ENCODE measurements at places on chromosomes 12 and 14. TPM values are rescaled to one million over a fixed set of nuclear protein-coding genes. Genes with fewer than 3 reads are reported as not detected.

- no peak for DNase-seq
Observed at GRCh38 chr12:105041186-105041585, 43.1 kb downstream of the ALDH1L2 start.

- DNase-seq, result peak; percentile 18
Observed at GRCh38 chr12:108253540-108253939, 85.6 kb downstream of the CMKLR1 start.

GRCh38 chr12:119775246-119775895 is 101.7 kb downstream of the CIT start:
- DNase-seq, result no peak

The OVCH1 gene
- not detected for polyA plus RNA-seq

DNA sequence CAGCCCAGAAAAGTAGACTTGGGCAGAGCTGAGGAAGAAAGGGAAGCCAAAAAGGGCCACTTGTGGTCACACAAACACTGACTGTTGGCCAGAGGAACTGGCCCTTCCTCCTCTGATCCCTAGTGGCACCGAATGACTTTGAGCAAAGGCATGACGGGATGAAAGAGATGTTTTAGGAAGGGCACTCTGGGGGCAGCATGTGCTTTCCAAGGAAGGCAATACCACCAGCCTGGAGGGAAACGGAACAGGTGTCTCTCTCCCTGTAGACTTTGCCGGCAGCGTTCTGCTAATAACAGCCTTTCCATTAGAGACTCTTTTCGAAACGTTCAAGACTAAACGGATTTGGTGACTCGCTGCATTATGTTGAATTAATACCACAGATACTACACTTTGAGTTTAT is 12.3 kb upstream of the FBXO21 start:
- no peak for DNase-seq

GRCh38 chr14:69313176-69313575 is 53.2 kb downstream of the GALNT16 start:
- no peak for DNase-seq

DNA sequence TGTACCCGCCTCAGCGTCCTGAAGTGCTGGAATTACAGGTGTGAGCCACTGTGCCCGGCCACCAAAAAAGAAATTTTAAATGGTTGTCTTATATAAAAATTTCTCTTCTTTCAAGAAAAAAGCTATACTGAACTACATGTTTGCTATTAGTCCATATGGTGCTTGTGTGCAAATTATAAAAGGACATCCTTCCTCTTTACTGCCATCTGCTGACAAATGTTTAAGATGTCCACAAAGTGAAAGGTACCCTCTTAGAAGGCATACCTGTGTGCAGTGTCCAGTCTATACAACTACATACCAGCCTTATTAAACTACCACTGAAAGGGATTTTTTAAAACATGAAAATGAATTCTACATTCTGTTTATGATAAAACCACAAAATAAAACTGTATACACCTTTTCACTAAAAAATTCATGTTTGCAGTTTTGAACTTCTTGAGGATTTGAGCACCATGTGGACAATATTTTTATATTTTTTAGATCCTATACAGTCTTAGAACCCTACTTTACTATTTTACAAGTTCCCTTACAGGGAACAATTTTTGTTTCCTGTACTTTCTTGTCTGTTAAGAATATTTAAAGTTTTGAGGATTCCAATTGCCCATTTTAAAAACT is 32.8 kb upstream of the TOMM20L start:
- DNase-seq, result no peak

- no peak for DNase-seq
Observed at GRCh38 chr14:69543341-69544115, 31.1 kb downstream of the CCDC177 start.

DNA sequence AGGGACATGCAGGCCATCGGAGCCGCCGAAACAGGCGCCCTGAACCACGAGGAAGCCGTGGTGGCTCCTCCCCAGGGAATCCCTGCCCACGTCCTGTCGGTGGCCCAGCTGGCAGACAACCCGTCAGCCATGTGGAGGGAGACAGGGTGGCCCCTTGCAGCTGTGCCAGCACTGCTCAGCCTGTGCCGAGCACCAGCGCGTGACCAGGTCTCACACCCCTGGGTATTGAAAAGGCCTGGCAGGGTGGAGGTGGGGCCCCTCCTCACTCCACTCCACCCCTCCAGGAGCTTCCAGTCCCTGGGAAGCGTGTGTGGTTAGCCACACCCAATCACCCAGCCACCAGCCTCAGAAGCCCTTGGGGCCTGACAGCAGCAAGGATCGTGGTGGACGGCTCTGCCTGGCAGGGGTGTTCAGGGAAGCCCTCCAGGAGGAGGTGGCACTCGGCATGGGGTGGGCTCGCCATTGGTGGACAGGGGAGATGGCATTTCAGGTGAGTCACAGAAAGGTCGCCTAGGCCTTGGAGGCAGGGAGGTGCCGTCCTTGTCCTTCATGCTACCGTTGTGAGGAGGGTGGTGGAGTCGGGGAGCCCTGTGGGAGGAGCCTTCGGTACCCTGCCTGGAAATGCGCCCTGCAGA is 12.3 kb upstream of the DLK1 start:
- no peak for DNase-seq

- no peak for DNase-seq
Observed at GRCh38 chr14:100304825-100305323, 1.4 kb downstream of the SLC25A29 start.

DNA sequence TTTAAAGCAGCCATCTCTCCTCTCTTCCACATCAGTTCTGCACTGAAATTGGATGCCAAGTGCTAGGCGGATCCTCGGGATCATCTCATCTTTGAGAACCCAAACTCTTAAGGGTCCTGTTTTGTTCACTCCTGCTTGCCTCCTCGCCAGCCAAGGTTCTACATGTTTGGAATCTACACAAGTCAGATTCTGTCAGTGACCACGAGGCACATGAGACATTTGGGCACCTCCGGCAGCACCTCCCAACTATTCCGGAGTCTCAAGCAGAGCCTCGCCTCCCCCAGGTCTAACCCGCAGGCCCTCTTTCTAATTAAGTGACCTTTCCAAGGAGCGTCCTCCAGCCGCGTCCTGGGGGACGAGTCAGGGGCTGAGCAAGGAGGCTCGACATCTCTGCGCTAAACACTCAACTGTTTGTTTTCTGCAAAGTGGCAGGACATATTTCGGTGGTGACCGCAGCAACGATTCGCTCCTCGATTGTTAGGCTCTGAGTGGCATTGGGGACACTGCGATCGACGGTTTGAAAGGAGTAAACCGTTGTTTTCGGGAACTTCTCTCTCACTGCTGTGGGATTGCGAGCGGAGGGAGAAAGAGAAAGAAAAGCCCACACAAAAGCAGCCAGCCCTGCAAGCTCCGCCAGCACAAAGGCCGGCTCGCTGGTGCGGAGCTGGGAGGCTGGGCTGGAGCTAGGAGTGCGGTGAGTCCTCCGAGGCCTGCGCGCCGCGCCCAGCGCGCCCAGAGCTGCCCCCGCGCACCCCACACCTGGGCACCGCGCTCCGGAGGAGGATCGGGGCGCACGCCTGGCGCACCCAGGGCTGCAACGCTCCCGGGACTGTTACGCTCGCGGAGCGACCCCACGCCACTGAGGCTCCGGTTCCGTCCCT is 640 bp downstream of the ARMH4 start:
- no peak for DNase-seq

The TCL1B gene
- polyA plus RNA-seq, result not detected

- no peak for DNase-seq
Observed at GRCh38 chr12:106632797-106633450, 50.1 kb downstream of the RFX4 start.

DNA sequence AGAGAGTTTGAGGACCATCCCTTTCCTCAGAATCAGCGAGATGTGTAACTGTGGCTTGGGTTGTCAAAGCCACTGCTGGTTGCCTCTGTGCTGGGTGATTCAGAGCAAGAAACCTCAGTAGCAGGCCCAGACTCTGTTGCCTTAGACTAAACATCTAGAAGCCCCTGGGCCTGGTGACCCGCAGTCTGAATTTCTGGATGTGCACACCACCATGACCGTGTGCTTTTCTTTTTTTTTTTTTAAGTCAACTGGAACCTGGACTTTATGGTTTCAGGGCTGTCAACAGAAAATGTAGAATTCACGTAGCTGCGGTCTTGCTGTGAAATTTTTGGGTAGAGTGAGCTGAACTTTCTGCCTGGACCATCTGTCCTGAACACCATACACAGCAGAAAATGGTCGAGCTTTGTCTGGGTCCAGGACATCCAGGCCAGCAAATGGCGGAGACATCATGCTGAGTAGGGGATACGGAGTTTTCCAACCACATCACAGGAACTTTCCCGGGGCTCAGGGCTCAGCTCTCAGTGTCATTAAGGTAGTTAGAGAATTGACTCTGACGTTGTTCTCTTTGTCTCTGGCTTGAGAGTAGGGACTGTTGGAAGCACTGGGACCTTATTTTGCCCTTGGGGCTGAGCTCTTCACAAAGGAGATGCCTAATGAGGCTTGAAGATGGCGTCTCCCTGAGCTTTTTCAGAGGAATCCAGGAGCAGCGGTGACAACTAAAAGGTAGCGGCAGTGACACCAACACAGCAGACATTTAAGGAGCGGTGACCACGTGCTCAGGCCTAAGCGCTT is 23.0 kb upstream of the BATF start:
- no peak for DNase-seq

The LHX5 gene
- not detected for polyA plus RNA-seq

DNA sequence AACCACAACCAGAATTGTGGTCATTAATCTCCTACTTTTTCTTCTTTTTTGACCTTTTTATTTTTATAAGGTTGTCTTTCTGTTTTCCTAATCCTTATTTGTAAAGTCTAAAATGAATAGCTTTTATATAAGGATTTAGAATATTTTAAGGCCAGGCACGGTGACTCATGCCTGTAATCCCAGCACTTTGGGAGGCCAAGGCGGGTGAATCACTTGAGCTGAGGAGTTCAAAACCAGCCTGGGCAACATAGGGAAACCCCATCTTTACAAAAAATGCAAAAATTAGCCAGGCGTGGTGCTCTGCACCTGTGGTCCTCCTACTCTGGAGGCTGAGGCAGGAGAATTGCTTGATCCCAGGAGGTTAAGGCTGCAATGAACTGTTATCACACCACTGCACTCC is 55.1 kb downstream of the IFT81 start:
- DNase-seq, result no peak

- no peak for DNase-seq
Observed at GRCh38 chr12:39372929-39373328, 70.0 kb downstream of the KIF21A start.

The TPPP2 gene
- polyA plus RNA-seq, result 1.3 TPM

GRCh38 chr12:49086116-49086515 is 8.5 kb downstream of the DHH start:
- no peak for DNase-seq

The REM2 gene
- polyA plus RNA-seq, result 0.77 TPM

The BCL11B gene
- 0.13 TPM for polyA plus RNA-seq

The NDRG2 gene
- 209 TPM for polyA plus RNA-seq

GRCh38 chr12:116689979-116690744 is 47.7 kb downstream of the SPRING1 start:
- DNase-seq, result peak; percentile 80

GRCh38 chr12:90627180-90627896 is 327.6 kb downstream of the CCER1 start:
- DNase-seq, result no peak

DNA sequence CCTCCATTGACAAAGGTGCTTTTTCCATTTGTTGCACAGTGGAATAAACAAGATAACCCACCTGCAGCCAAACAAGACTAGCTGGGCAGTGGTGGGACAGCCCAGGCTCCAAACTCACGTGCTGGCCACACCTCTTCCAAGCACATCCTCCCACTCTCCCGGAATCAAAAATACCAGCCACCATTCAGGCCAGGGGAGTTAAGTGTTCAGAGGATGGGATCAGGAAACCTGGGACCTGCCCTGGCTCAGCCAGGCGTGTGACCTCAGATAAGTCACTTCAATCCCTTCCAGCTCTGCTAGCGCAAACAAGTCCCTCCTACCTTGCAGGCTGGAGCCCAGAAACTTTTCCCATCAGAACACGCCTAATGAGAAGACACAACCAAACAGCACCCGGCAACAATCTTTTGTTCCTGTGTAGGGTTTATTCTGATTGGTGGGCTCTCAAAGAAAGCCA is 43.3 kb downstream of the ACTN1 start:
- no peak for DNase-seq

DNA sequence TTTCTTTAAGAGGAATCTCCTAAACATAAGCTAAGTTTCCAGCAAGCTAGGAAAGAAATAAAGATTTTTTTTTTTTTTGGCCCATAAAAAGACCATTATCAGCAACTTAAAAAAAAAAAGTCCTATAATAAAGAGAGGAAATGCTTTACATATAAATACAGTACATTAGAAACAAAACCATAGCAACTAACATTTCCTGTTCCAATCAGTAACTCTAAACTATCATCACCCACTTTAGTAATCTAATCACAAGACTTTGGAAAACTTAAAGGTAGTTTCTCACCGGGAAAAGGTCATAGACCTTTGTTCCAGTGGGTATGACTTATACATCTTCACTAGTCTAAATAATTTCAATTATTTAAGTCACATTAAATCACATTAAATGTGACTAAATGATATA is 11.1 kb downstream of the SPTSSA start:
- no peak for DNase-seq

- DNase-seq, result no peak
Observed at GRCh38 chr12:20716037-20716436, 20.9 kb downstream of the SLCO1C1 start.

- peak; percentile 91 for DNase-seq
Observed at GRCh38 chr12:79690638-79691510, at the start of gene PAWR. Gene PAWR (minus strand): TSS chr12:79690964. CDS start chr12:79690244, 720 bp downstream.

DNA sequence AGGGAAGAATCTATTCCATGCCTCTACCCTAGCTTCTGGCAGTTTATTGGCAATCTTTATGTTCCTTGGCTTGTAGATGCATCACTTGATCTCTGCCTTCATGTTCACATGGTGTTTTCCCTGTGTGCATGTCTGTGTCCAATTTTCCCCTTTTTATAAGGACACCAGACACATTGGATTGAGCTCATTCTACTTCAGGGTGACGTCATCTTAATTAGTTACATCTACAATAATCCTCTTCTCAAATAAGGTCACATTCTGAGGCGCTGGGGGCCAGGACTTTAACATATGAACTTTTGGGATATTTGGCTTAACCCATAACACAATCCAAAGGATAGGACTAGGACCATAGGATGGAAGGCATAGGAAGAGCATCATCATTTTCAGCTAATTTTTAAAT is 101.4 kb downstream of the KCNMB4 start:
- no peak for DNase-seq

The DYNLL1 gene
- 757 TPM for polyA plus RNA-seq

DNA sequence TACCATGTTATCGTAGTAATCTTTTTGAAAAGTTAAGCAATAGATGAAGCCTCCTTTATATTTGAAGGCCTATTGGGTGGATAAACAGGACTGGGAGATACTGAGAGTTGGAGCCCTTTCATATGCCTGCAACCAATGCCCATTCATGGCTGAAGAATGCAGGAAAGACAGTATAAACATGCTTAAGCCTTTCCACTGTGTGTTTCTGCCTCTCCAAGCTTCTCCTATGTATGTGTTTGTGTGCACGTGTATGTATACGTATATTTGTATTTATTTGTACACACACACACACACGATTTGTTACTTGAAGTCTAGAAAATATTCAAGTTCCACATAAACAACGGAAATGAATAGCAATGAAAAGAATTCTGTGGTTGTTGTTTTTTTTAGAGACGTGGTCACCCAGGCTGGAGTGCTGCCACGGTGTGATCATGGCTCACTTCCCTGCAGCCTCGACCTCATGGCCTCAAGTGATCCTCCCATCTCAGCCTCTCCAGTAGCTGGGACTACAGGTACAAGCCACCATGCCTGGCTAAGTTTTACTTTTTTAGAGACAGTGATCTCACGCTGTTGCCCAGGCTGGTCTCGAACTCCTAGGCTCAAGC is 1453.5 kb downstream of the AACS start:
- DNase-seq, result no peak

GRCh38 chr12:123996581-123996980 is 23.6 kb downstream of the ZNF664 start:
- no peak for DNase-seq

The GPR84 gene
- polyA plus RNA-seq, result not detected
